ENCODE measurements at places on chromosomes 7 and 10.
A peak's percentile ranks its signal among the peaks of the same experiment; 100 is the strongest.

- no peak for DNase-seq
Measured at GRCh38 chr10:3975016-3975415, 190.0 kb upstream of the KLF6 start.

- DNase-seq = no peak
Measured at GRCh38 chr7:22681852-22682657, 44.9 kb upstream of the IL6 start.

GRCh38 chr10:26855186-26855585 lies 5.6 kb downstream of the ABI1 start:
- DNase-seq = no peak

DNA sequence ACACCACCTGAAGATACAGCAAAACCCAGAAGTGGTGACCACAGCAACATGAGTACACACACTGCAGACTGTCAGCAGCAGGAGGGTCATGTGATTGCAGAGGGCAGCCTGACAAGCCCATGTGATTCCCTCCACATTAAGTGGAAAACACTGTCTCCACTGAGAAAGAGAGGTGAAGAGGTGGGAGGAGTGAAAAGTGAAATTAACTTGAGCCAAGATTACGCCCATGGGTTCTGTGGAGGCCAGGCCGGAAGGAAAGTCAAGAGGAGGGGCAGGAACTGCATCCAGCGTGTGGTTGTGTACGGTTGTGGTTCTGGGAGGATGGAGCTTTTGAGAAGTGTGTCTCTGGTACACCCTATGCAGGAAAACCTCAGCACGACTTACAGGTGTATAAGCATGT lies 138.5 kb downstream of the PLXNA4 start:
- DNase-seq = no peak

DNA sequence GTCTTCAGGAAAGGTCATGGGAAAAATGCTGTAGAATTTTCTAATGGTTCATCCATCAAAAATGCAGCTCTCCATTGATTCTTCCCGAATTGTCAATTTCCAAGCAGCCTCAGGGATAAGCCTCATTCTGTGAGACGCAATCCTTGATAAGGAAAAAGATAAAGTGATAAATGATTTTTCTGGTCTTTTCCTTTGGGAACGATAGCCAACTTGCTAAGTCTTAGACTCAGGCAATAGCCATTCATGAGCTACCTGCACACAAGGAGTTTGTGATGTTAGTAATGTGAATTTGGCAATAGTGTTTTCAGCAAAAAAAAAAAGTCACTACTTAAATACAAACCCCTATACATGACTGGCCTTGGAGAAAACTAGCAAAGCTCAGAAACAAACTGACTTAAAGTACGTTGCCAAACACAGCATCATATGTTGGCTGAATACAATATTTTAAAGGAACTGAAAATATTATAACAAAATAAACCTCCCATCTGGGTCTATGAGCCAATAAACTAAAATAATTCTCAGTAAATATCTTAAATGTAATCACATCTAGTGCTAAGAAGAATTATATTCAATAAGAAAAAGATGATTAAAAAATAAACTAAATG lies 75.5 kb downstream of the KLF6 start:
- no peak for DNase-seq

DNA sequence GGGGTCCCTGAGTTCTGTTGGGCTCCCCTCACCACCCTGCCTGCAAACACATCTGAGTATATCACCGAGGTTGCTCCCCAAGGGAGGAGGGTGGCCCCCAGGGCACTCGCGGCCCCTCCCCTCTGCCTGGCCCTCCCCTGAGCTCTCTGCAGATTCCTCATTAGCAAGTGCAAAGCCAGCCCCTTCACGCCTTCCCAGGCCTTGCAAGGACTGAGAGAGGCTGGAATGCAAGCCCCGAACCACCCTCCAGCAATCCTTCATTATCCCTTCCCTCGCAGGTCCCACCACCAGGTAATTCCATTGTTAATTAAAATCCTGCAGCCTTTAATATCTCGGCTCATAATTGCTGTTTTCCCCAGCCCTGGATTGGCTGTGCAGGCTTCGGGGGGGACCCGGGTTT lies 35.3 kb upstream of the MYL10 start:
- DNase-seq = no peak

DNA sequence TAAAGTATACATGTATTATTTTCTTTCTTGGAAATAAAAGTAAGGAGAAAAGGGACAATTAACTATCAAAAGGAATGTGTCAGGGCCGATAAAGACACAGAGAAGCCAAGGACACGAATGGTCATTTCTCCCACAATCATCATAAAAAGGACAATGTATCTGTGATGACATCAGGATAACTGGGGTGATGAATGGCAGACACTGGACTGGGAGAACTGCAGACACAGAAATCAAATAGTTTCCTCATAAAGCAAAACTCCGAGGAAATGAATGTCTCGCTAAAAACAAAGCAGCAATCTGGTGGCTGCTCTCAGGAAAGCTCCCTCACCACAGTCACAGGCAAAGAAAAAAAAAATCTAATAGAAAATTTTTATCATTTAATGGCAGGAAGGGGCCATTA lies 69.3 kb upstream of the NPY start:
- no peak for DNase-seq

DNA sequence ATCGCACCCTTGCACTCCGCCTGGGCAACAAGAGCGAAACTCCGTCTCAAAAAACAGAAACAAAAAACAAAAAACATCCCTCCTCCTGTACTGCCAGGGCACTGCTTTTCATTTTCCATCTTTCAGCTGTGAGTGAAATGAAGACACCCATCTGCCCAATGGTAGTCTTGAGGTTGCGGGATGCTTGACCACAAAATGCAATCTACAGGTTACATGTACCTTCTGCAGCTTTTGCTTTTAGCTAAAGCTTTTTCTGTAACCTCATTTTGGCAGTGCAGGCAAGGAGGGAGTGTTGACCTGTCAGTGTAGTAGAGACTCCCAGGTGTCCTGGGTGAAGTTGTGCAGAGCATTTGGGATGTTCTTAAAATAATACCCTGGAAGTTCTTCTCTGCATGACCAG lies 476.5 kb downstream of the CALN1 start:
- no peak for DNase-seq

GRCh38 chr7:130667593-130668257 lies 823 bp downstream of the COPG2 start:
- no peak for DNase-seq

- DNase-seq = no peak
Measured at GRCh38 chr7:33190688-33191304, 61.4 kb downstream of the BBS9 start.

- no peak for DNase-seq
Measured at GRCh38 chr10:30835146-30835545, 196.5 kb downstream of the ZNF438 start.

DNA sequence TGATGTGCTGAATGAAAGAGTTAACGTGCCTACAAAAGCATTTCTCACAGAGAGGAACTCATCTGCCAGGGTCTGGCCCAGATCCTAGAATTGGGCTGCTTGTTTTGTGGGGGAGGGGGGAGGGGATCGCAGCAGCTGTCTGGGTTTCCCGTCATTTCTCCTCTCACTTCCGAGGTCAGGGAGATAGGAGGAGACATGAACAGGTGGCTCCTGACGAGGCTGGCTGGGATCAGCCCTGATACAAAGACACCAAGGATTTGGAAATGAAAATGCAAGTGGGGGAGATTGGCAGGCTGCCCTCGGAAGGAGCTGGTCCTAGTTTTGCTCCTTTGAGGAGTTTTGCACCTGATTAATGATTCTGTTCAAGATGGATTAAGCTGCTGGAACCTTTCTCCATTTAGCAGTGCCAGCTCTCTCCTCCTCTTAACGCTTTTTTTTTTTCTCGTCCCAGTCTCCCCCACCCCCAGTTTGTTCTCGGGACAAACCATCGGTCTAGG lies 86.8 kb upstream of the KMT2C start:
- DNase-seq = peak; percentile 80

DNA sequence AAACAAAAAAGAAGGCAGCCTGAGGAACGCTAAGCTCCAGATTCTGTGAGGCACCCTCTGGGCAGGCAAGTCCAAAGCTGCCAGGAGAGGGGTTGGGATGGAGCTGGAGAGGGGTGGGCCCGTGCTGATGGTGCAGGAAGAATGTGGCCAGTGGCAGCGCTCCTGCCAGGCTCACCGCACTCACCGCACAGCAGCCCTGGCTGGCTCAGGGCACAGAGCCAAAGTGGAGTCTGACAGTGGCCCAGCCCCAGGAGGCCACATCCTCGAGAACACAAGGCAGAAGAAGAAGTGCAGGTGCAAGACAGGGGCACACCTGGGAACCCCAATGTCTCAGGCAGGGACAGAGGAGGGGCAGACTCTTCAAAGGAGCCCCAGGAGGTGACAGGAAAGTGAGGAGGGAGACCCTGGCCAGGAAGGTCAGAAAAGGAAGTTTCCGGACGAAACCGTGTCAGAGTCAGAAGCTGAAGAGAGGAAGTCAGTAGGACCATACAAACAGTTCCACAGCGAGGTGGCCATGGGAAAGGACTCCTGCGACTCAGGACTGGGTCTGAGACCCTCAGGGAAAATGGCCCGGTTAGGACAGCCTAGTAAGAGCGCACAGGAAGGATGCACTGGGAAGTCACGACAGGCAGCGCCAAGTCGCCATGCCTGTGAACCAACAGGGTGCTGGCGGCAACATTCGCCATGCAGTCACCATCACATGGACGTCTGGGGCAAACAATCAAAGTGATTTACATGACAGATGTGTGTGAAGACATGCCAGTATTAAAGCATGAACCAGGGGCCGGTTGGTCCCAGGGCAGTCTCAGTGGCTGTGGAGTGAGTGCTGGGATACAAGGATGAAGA lies 54.4 kb downstream of the COBL start:
- DNase-seq = no peak

DNA sequence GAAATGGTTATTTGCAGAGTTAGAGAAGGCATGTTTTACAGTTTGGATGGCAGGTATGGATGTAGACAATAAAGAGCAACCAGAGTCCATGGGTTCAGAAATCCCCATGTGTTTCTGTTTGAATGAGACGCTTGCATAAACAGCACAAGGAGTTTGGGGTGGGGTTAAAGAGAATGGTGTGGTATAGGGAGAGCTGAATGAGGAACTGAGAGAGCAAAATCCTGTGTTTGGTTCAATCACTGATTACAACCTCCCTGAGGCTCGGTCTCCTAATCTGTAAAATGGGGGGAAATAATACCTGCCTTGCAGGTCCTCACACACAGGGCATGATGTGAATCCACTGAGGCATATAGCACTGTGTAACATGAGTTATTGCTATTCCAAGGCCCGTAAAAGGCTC lies 23.7 kb downstream of the CAV1 start:
- DNase-seq = no peak

DNA sequence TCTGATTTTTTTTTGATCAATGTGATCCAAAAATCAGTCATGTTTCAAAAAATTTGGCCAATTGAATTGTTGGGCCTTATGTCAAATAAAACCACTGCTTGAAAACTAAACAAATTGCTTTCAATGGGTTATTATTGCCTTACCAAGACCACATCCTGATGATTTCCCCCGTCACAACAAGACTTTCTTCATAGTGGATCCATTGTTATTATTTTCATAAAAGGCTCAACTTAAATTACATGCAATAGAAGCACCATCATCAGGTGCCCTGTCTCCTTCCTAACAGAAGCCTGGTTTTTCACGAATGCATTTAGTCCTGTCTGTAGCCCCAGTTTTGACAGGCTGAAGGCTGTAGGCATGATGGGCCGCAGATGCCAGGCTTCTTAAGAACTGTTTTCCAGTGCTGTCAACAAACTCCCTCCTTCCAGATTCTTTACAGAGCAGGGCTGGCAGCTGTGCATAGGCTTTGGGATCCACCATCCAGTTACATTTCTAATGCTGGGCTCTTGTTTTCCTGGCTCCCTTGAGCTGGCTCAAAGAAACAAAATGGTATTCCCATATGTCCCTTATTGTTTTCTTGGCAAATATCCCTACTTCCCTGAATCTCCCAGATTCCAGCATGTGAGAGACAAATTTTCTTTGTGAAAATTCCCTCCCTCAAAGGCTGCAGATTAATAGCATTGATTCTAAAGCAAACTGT lies 302.0 kb downstream of the TWIST1 start:
- no peak for DNase-seq

DNA sequence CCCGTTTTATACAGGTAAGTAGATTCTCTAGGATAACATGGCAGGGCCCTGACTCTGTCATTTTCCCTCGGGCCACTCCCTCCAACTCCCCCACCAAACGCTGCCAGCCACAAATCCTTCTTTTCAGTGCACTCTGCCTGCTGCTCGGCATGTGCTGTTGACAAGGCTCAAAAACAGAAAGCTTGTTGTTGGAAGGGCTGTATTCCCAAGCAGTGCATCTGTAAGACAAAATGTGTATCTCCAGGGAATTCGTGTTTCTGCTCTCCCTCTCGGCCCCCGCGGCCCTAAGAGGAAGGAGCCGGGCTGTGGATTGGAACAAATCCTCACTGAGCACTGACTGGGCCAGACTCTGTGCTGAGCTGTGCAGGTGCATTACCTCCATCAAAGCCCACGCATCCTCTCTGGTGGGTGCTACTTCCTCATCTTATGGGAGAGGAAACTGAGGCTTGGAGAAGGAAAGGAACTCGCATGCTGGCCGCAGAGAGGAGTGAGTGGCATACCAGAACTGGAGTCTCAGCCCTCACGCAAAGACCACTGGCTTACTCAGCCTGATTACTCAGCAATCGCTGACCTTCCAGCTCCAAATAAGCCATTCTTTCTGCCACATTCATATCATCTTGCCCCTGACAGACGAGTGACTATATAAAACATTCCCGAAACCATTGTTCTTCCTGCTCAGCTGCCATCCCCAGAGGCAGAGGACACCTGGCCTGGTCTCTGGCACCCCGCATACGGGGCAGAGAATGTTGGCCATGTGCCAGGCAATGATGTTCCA lies 33.5 kb upstream of the ENO4 start:
- no peak for DNase-seq

DNA sequence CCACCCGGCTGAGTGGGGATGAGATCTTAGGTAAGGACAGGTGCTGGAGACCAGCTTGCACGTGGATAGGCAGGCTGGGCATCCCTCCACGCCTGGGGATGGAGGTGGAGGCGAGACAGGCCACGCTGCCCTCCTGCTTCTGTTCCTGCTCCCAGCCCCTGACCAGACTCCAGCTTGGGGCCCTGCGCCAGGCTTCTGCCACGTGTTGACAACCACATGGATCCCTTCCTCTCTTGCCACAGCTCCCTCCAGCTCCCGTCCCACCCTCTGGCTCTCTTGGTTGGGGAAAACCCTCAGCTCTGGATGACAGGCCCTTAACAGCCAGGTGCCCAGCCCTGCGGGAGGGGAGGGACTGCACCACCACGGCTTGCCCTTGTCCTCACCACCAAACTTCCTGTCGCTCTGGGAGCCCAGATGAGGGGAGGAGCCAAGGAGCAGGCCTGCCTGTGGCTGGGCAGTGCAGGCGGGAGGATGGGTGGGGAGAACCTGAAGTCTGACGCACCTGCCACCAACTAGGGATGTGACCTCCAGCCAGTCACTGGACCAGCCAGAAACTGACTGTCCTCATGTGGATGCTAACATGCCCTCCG lies 36.0 kb downstream of the KCNH2 start:
- DNase-seq = no peak

DNA sequence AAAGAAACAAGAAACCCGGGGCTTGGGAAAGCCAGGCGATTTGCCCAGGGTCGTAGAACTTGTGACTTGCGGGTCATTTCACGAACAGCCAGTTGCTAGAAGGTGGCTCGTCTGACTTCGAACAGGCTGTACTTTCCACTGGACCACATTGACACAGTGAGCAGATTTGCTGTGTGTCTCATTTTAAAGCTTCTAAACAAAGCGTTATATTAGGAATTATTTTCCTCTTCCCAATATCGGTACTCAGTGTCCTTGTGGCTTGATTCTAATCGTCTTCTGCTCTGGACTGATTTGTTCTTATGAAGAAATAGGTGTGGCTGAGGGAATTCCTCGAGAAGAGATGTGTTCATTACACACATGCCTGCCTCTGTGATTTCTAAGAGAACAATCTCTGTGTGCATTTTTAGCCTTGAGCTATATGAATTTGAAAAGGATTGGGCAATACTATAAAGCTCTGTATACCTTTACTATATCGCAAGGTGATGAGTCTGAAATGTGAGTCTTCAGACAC lies 150.0 kb upstream of the PRR15 start:
- DNase-seq = no peak

All from WERI-Rb-1 (cell line).